ENCODE measurements at places on chromosomes 6 and 20.

DNA sequence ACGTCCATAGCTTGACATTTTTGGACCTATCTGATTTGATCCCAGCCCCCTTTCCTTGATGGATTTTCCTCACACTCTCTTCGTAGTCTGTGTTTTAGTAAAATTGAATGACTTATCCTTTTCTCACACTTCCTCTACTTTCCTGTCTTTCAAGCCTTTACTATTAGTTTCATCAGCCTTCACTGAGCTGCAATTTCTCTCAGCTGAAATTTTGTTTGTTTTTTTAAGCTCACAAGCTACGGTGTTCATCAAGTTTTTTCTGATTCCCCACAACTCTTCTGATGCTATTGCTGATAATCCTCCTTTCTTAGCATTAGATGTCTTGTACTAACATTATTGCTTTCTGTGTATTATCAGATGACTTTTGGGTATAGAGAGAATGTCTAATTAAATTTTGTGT is 263.7 kb downstream of the TBX18 start:
- no peak for DNase-seq

DNA sequence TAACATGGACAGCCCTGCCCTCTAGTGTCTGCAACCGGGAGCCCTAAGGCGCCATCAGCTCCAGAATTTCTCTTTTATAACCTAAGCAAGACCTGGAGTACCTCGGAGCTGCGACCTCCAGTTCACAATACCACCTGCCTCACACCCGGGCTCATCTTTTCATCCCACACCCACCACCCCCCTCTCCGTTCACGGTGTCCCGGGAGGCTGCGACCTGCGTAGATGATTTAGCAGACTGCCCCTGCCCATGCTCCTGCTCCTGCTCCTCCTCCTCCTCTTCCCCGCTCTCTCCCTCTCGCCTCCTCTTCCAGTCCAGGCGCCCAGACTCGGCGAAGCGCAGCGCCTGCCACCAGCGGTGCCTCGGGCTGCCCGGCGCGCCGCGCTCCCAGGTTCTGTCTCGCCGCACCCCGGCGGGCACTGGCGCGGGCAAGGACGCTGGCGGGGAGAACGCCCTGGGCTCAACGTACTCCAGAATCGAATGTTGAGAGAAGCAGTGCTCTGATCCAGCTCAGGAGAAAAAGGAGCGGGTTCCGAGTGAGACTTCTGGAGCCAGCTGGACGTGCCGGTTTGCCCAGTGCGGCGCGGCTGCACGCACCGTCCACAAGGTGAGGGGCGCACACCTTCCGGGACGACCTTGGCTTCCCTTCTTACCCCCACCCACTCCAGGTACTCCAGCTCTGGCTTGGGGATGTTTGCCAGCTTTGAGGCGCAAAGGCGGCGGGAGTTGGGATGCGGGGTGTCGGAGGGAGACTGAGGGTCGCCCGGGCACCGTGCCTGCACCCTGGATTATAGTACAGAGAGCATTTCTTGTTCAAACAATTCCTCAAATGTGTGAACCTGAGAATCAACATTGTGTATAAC is at the start of gene HTR1E:
HTR1E (plus strand) TSS at position 310 of the 861 bp plus-strand sequence. CDS start 77,807 bp downstream, outside the sequence.
- no peak for DNase-seq

DNA sequence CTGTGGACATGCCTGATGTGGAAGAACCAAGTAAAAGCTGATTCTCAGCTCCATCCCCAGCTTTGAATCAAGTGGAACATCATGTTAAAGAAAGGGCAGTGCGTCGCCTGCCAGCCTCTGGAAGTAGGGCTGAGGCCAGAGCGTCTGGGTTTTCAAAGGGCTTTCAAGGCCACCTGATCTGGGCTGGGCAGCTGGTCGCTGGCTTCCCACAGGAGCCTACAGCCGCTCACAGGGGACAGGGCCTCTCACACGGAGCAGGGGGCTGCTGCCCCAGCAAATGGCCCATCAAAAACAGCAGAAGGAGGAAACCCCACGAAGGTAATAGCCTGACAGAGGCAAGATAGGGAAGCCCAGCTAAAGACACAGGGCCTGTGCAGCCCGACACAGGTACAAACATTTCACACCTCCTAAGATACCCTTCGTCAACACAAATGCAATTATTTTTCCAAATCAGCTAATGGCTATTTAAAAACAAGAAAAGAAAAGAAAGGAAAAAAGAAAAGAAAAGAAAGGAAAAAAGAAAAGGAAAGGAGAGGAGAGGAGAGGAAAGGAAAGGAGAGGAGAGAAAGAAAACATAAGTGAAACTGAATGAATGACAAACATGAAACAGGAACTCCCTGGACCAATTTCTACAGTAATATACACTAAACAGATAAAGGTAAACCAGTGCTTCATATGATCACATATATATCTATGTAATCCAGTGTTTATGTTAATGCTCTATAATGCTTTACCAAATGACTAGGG is 24.8 kb downstream of the RRBP1 start:
- no peak for DNase-seq

DNA sequence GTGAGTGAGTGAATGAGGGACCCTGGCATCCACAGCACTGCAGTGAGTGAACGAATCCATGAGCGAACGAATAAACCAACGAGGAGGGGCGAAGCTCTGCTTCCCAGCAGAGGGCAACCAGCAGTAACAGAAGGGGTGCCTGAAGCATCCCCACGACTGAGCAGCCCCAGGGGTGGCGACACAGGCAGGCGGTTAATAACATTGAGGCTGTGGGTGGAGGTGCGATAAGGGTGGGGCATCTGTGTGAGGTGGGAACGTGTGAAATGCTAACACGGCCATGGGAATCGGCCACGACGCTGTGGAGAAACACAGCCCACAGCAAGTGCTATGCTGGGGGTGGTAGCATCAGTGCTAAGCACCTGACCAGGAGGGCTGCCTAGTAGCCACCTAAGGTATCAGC is 75.9 kb downstream of the TAF4 start:
- DNase-seq, result no peak

DNA sequence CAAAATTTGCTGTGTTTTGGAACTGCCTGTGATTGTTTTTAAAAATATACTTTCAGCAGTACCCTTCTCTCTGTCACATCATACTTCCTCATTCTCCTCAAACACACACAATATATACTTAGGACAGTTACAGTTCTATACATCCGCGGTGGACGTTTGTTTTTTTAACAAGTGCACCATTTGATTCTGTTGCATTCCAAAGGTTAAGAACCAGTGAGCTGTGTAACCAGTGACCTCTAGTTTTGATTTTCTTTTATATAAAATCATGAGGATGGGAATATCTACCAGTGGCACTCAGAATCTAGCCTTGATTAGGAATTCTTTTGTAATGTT is 152.8 kb downstream of the CARMIL1 start:
- no peak for DNase-seq

GRCh38 chr6:4637691-4638433 is 138.3 kb upstream of the CDYL start:
- no peak for DNase-seq

DNA sequence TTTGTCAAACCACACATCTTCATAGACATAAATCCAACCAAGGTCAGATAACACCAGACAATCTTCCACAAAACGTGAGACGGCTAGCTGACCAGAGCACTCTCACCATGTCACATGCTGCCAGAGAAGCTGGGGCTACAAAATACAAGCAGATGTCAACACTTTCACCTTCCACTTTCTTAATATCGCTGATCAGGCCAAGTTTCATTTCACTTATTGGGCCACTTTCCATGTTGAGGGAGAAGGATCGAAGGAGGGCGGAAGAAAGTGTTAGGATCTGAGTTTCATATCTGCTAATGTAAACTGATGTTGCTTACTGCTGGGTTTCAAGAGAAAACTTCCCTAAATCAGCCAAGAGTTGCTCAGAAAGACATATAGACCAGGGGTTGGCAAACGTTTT is 177.0 kb upstream of the PRDM1 start:
- no peak for DNase-seq

- DNase-seq, result no peak
These were observed 26.5 kb upstream of the ABT1 start for GRCh38 chr6:26570027-26570809.

- DNase-seq, result no peak
These were observed 199.3 kb downstream of the ARID1B start for GRCh38 chr6:156976216-156977127.

GRCh38 chr6:43978473-43979346 is 148.5 kb downstream of the MRPL14 start:
- DNase-seq, result no peak

GRCh38 chr6:10401004-10401536 is 13.8 kb downstream of the TFAP2A start:
- DNase-seq, result no peak

- no peak for DNase-seq
These were observed at the start of gene NHSL1 for GRCh38 chr6:138499303-138500018. Gene NHSL1 (minus strand): TSS chr6:138499494. CDS start chr6:138499290, 204 bp downstream.
